Left kidney (tissue), 8 donors: ENCODE measurements at places on chromosomes 3 and 15.
A peak's percentile ranks its signal among the peaks of the same experiment; 100 is the strongest.

DNA sequence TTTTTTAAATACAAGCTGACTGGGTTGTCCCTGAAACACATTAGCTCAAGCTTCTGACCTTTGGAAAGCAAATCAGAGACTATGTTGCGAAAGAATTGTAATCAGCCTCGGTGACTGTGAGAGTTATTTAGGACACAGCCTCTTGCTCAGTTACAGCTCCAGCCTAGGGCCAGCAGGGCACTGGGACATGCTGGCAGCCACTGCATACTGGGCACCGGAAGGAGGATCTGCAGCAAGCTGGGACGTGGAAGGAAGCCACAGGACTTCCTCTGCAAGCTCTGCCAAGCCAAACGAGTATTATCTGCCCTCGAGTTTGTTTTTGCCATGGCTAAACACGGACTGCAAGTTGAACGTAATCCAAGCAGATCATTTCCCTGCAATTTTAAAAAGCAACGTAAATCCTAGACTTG lies 24.4 kb upstream of the COPG1 start:
- no peak for DNase-seq

- DNase-seq, result peak; percentile 11
These were observed 425.2 kb downstream of the SQOR start for GRCh38 chr15:46059921-46060594.

DNA sequence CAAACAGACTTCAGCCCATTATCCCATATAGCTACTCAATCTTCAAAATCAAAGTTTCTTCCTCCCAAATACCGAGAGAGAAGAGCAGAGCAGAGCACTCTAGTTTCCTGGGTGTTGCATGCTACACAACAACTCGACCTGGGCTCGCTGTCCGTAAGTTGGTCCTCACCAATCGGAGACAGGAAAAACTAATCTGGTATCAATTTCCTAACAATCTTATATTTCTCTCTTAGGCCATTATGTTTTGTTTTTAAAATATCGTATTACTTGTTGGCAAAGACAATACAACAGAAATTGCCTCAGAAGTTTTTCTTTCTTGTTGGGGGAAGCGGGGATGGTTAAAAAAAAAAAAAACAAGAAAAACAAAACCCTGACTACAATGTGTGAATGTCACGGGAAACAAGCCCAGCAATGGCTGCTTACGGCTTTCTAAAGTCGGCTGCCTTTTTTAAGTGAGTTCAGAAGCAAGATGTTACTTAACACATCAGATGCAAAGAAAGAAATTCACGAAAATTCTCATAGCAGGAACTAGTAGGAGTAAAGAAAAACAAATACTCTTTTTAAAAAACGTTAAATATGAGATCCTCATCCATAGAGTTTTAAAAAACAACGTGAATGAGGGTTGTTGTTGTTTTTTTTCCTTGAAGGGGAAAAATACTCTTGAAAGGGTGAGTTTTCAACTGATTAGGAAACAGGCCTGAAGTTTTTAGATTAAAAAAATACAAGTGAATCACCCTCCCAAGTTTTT lies 1.9 kb downstream of the VGLL4 start:
- DNase-seq, result peak; percentile 64

- DNase-seq, result no peak
These were observed 8.7 kb downstream of the GAP43 start for GRCh38 chr3:115632026-115632425.

- DNase-seq, result peak; percentile 70
These were observed 3.2 kb downstream of the AEN start for GRCh38 chr15:88624156-88624970.

DNA sequence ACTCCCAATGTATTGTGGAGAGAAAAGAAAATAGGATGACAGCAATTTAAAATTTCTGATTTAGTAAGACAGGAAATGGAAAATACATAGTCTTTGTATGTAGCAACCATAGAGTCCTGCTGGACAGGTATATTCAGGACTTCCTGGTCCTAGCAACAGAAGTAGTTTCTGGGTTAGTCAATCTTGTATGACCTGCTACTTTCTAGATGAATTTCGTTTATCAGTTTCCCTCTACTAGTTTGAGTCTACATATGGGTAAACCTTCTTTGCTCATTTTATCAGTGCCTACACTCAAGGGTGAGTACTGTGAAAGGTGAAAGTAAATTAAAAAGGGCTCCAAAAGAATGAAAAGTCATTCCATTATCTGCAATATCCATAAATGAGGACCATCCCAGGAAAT lies 309.8 kb downstream of the UNC13C start:
- DNase-seq, result no peak

DNA sequence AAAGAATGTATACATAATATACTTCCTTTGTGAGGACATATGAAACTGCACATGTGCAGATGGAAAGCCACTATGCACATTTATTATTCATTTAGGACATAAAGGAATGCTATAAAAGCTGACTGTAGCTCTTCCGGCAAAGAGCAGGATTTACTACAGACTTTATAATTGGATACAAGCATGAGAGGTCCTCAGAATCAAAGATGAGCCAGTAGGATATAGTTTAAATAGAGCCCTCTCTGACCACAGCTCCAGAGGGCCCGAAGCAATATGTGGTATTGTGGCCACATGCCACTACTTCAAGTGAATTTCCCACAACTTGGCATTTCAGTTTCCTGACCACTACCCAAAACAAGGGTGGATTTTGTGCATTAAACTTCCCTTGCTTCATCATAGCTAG lies 140.9 kb downstream of the ATP8B4 start:
- DNase-seq, result no peak

DNA sequence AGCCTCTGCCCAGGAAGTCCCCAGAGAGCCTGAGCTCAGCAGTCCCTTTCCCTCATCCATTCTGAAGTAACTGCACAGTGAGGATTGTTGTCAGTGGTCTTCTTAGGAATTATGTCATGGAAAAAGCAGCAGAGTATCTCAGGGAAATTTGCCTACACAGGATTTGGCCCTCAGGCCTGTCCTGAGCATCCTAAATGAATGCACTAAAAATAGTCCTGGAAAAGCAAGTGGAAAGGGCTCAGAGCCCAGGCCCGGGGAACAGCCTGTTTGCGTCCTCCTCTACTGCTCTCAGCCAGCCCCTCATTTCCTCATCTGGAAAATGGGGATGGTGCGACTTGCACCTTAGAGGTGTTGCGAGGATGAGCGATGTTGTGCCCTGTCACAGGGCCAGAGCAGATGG lies 21.6 kb downstream of the LYSMD4 start:
- no peak for DNase-seq

GRCh38 chr3:196662033-196662432 lies 22.5 kb downstream of the NRROS start:
- no peak for DNase-seq

GRCh38 chr15:77387365-77388105 lies 32.4 kb downstream of the PEAK1 start:
- no peak for DNase-seq

- no peak for DNase-seq
These were observed 132.9 kb downstream of the TPRA1 start for GRCh38 chr3:127457546-127458145.

DNA sequence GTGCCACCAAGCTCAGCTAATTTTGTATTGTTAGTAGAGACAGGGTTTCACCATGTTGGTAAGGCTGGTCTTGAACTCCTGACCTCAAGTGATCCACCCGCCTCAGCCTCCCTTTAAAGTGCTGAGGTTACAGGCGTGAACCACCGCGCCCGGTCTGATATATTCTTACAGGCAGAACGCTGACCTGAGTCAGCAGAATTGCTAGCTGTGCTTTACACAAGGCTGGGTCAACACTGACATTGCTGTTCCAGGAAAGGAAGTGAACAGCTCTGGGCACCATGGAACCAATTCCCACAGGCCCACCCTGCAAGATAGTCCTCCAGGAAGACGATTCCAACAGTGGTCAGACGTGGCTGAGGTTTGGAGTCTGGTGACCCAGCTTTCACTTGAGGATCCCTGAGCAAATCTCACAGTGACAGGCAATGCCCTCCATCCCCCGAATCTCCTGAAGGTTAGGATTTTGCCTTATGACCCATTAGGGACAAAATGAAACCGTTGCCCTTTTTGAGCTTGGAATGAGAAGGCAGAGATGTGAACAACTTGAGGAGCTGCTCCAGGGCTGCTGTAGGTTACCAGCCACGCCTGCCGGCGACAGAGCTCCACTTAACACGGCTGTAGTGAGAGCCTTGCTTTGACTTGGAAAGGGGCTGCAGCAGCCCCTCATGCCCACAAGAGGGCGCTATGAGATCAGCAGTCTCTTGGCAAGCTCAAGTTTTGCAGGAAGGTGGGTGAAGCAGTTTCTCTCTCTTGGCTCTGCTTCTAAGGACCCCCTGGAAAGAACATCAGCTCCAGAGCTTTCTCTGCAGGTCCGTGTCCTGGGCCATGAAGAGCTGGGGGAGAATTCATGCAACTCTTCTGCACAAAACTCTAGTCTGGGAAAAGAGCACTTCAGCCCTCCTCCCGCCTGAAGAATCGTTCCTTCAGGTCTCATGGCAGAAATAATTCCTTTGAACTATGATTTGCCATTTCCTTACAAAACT lies 74.1 kb downstream of the SENP2 start:
- peak; percentile 74 for DNase-seq

- DNase-seq, result no peak
These were observed 117.1 kb upstream of the TJP1 start for GRCh38 chr15:29939404-29939803.

GRCh38 chr15:47685141-47685870 lies 32.0 kb upstream of the SEMA6D start:
- no peak for DNase-seq

DNA sequence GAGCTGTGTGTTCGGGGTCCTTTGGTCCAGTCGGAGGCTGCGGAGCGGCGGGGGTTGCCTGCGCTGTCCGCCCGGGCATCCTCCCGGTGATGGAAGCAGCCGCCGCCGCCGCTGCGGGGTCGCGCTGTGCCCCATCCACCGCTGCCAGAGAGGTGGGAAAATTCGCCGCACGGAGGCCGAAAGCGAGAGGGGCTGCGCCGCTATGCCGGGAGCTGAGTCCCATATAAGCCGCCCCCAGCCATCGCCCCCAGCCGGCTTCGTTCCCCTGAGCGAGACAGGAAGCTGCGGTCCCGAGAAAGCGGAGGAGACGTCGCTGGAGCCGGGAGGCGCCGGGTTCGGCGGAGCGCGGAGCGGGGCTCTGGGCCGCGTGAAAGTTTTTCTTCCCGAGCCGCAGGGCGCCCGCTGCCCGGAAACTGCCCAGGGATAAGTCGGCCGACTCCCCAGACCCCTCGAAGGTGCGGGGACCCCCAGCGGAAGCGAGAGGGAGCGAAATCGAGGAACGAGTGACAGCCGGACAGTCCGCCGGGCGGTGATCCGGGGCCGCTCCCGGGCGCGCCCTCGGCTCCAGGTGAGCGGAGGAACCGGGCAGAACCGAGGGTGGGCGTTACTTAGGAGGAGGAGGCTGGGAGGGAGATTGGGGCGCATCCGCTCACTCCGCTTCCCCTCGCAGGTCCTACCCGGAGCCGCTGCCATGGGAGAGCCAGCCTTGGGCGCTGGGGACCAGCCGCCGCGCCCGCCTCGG lies 574 bp downstream of the CHST2 start:
- no peak for DNase-seq

- DNase-seq, result no peak
These were observed 70.4 kb downstream of the ST6GAL1 start for GRCh38 chr3:187000711-187001151.

- no peak for DNase-seq
These were observed 333.0 kb upstream of the SEMA6D start for GRCh38 chr15:47384341-47384740.

- DNase-seq, result no peak
These were observed 178.4 kb upstream of the CBLB start for GRCh38 chr3:106047221-106047620.

DNA sequence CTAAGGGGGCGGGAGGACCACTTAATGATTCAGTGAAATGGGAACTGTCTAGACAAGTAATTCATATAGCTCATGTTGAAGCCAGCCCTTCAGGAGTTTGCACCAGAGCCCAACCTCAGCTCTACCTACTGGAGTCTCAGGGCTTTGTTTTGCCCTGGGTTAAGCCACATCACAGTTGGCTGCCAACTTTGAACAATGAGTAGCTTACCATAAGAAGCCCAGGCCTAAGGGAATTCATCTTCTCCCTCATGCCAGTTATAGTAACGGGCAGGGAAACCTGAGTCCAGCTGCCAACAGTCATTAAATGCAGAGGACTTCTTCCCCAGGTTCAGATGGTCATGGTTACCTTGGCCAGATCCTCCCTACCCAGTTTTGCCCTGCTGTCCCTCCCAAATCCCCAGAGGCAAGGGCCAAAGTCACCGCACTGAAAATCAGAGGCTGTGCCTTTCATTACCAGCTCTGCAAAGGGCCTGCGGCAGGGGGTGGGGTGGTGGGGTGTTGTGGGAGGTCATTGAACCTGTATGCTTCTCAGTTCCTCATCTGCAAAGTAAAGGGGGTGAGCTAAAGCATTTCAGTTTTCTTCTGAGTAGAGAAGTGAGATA lies 302.2 kb upstream of the NR2E3 start:
- DNase-seq, result no peak

- no peak for DNase-seq
These were observed 2.6 kb downstream of the LTF start for GRCh38 chr3:46462111-46462510.

DNA sequence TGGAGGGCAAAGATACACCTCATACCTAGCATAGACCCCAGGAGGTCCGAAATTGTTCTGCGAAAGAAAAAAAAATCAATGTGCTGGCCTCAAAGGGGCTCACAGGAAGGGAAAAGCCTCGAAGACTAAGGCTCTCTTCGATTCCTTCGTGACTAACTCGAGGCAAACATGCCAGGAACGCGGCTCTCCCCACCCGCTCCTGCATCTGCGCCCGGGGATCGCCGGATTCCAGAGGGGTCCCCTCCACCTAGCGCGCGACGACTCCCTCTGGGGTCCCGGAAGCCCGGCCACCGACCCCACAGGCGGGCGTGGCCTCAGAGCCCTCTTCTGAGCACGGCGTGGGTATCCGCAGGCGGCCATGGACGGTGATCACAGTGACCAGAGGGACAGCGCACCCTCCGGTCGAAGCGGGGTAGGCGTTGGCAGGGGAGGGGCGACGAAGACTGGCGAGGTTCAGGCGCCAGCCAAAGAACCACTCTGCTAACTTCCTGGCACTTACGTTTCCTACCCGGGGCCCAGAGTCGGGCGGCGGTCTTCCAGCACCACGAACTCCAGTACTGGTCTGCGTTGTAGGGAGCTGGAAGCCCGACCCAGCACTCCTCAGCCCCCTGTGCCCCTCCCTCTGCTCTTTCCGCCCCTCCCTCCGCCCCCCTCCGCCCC lies 515 bp upstream of the EIF3J start:
- DNase-seq, result peak; percentile 86

DNA sequence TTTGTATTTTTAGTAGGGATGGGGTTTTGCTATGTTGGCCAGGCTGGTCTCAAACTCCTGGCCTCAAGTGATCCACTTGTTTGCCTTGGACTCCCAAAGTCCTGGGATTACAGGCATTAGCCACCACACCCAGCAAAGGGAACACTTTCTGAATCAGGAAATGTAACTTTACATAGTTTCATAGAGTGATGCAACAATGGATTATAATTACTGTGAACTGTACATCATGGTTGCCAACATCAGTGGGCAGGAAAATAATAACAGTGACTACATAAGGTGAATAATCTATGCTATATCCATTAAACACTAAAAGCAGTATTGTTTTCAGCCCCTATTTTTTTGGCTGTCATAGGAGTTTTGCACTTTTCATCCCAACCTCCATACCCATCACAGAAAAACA lies 5.0 kb upstream of the KPNA1 start:
- DNase-seq, result no peak
